ENCODE measurements at places on chromosomes 11 and 22. TPM values are rescaled to one million over a fixed set of nuclear protein-coding genes. Genes with fewer than 3 reads are reported as not detected.
A peak's percentile ranks its signal among the peaks of the same experiment; 100 is the strongest.

- H3K4me1 ChIP-seq, result peaks cover 15% of the 10 kb centered on the region
These were observed 19.3 kb downstream of the RRP7A start for GRCh38 chr22:42500161-42500835.

GRCh38 chr22:43164636-43165035 lies 13.3 kb downstream of the TSPO start:
- no peak overlapping the region for H3K27ac ChIP-seq
- H3K4me3 ChIP-seq, result no peak overlapping the region
- H3K4me1 ChIP-seq, result peaks cover 19% of the 10 kb centered on the region

- DNase-seq, result no peak
- H3K27ac ChIP-seq, result no peak overlapping the region
- H3K4me3 ChIP-seq, result no peak overlapping the region
- H3K36me3 ChIP-seq, result no peaks in the 10 kb centered on the region
- H3K4me1 ChIP-seq, result peaks cover 13% of the 10 kb centered on the region
These were observed 14.1 kb upstream of the CYB5R2 start for GRCh38 chr11:7687386-7687785.

GRCh38 chr11:105032495-105032894 lies 2.4 kb downstream of the CASP1 start:
- no peaks in the 10 kb centered on the region for H3K4me1 ChIP-seq
- no peaks in the 10 kb centered on the region for H3K36me3 ChIP-seq
- DNase-seq, result no peak
- H3K27ac ChIP-seq, result no peak overlapping the region

DNA sequence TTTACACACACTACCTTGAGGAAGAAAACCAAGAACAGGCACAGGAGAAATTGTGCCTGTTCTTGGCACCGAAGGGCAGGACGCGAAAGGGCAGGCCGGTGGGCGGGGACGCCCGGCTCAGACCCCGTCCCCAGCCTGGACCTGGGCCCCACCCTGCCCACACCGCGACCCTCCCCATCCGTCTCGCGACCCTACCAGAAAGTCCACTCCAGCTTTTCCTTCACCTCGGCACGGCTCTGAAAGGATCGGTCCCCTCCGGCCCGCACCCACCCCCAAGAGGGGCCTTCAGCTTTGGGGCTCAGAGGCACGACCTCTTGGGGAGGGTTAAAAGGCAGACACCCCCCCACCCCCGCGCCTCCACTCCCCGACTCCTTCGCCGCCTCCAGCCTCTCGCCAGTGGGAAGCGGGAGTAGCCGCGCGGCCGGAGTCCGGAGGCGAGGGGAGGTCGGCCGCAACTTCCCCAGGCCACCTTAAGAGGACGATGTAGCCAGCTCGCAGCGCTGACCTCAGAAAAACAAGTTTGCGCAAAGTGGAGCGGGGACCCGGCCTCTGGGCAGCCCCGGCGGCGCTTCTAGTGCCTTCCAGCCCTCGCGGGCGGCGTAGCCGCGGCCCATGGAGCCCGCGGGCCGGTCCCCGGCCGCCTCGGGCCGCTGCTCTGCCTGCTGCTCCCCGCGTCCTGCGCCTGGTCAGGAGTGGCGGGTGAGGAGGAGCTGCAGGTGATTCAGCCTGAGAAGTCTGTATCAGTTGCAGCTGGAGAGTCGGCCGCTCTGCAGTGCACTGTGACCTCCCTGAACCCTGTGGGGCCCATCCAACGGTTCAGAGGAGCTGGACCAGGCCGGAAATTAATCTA lies 4.4 kb downstream of the SEC14L6 start:
- H3K27ac ChIP-seq, result no peak overlapping the region
- DNase-seq, result peak; percentile 40
- H3K36me3 ChIP-seq, result no peaks in the 10 kb centered on the region
- H3K27me3 ChIP-seq, result peaks cover 13% of the 10 kb centered on the region
- peak overlapping the region; percentile 86 for H3K4me3 ChIP-seq
- peaks cover 5% of the 10 kb centered on the region for H3K4me1 ChIP-seq

DNA sequence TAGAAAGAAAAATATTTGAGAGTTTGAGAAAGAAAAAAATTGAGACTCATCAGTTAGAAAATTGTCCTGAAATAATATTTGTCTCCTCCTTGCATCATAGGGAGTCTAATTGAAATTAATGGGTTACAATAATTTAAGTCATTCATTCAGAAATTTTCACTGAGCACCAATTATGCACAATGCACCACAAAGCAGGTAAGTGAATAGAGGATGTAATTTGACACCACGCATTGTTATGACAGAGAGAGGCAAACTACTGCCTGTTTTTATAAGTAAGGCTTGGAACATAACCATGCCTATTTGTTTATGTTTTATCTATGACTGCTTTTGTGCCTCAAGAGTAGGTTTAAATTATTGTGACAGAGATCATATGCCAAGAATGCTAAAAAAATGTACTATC lies 537.9 kb upstream of the FAT3 start:
- peaks cover 4% of the 10 kb centered on the region for H3K4me1 ChIP-seq
- no peak overlapping the region for H3K27ac ChIP-seq
- H3K36me3 ChIP-seq, result no peaks in the 10 kb centered on the region
- H3K4me3 ChIP-seq, result no peak overlapping the region
- no peak for DNase-seq

DNA sequence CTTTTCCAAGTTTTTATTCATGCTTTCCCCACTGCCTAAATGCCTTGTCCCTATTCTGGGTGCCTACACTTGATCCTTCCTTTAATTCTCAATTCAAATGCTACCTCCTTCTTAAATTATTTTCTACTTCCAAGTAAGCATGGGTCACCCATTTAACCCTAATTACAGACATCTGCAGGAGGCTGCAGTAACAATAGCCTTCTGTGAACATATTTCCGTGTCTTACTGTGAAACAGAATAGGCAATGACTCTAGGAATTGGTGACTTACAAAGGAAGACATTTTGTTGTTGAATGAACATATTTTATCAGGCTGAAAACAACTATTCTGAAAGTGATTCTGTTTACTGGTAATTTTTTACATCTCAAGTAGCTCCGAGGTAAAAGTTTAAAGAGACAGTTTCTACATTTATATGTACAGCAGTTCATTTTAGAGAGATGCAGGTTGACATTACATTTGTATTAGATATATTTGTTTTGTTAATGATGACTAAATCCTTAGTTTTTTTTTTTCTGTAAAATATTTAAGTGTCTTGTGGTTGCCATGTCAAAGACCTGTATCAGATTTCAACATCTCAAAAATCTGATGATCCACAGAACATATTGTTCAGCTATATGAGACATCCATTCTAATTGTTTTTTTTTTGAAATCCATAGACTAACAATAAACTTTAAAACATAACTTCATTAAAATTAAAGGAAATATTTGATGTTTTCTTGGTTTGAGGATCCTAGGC lies 316.8 kb downstream of the CASP12 start:
- H3K27me3 ChIP-seq, result no peaks in the 10 kb centered on the region
- no peaks in the 10 kb centered on the region for H3K36me3 ChIP-seq
- no peak for DNase-seq
- H3K4me3 ChIP-seq, result no peak overlapping the region

DNA sequence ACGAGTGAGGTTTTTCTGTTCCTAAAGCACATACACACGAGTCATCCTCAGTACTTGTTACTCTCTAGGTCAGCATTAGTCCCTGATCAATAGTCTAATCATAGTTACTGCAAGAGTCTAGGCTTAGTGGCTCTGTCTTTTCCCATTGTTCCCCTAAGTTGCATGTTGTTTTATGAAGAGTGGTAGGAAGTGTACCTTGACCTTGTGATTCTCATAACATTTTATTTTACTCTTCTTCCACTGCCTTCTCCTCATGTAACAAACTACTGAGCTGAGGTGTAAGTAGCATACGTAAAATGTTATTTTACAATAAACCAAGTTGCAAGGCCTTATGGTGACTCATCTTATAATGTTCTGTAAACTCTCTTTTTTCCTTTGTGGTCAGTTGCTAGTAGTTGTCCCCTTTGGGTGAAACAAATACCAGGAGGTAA lies 15.0 kb downstream of the METTL15 start:
- no peaks in the 10 kb centered on the region for H3K27me3 ChIP-seq
- no peak for DNase-seq
- H3K36me3 ChIP-seq, result no peaks in the 10 kb centered on the region
- H3K4me1 ChIP-seq, result no peaks in the 10 kb centered on the region
- no peak overlapping the region for H3K4me3 ChIP-seq

- DNase-seq, result no peak
- H3K27ac ChIP-seq, result no peak overlapping the region
- H3K36me3 ChIP-seq, result no peaks in the 10 kb centered on the region
- no peak overlapping the region for H3K4me3 ChIP-seq
- peaks cover 7% of the 10 kb centered on the region for H3K4me1 ChIP-seq
These were observed 4.4 kb downstream of the MOGAT2 start for GRCh38 chr11:75721852-75722668.

DNA sequence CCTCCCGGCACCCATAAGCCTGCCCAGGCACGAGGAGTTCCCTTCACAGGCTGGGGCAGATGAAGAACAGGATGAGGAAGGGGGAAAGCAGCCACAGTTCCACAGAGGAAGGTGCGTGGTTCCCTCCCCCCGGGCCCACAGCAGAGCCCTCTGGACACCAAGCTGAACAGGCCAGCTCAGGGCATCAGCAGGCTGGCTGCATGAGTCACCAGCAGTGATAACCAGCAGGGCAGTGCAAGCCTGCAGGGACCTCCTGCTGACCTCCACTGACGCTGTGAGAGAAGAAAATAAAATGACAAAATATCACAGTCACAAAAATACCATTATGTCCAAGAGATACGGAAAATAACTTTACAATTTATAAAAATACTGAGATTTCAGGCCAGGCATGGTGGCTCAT lies 11.5 kb downstream of the RTL6 start:
- H3K4me3 ChIP-seq, result no peak overlapping the region
- H3K4me1 ChIP-seq, result peaks cover 8% of the 10 kb centered on the region
- no peaks in the 10 kb centered on the region for H3K27me3 ChIP-seq
- no peak for DNase-seq
- peaks cover 8% of the 10 kb centered on the region for H3K36me3 ChIP-seq
- no peak overlapping the region for H3K27ac ChIP-seq

The ARHGAP32 gene
- total RNA-seq, result 14.5 TPM

All from endothelial cell (in vitro differentiated cells).